ENCODE measurements at places on chromosomes 7 and 10.

DNA sequence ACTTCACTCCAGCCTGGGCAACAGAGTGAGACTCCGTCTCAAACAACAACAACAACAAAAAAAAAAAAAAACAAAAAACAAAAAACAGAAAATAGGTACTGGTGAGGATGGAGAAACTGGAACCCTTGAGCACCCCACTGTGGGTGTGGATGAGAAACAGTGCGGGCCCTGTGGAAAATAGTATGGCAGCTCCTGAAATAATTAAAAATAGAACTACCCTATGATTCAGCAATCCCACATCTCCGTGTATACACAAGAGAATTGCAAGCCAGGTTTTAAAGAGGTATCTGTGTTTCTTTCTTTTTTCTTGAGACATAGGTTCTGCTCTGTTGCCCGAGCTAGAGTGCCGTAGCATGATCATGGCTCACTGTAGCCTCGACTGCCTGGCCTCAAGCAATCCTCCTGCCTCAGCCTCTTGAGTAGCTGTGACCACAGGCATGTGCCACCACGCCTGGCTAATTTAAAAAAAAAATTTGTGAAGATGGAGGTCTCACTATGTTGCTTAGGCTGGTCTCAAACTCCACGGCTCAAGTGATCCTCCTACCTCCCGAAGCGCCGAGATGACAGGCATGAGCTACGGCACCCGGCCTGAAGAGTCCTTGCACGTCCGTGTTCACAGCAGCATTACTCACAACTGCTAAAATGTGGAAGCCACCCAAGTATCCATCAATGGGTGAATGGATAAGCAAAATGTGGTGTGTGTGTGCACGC is 39.5 kb downstream of the EBF3 start:
- no peak for DNase-seq

- peak; percentile 21 for DNase-seq
Measured at GRCh38 chr10:37856881-37857286, 526 bp downstream of the ZNF248 start.

GRCh38 chr10:63627881-63628296 is 106.7 kb downstream of the REEP3 start:
- no peak for DNase-seq

GRCh38 chr10:43866712-43867111 is 218.0 kb upstream of the ZNF32 start:
- no peak for DNase-seq

- DNase-seq, result no peak
Measured at GRCh38 chr10:74841265-74841973, 15.0 kb downstream of the KAT6B start.

GRCh38 chr7:41637049-41637448 is 65.8 kb downstream of the INHBA start:
- no peak for DNase-seq

- no peak for DNase-seq
Measured at GRCh38 chr7:37484426-37485073, 35.9 kb upstream of the ELMO1 start.

GRCh38 chr7:99128076-99128950 is 15.6 kb downstream of the SMURF1 start:
- DNase-seq, result no peak

- DNase-seq, result no peak
Measured at GRCh38 chr10:1809139-1809741, 71.9 kb upstream of the ADARB2 start.

- no peak for DNase-seq
Measured at GRCh38 chr10:5343979-5344378, 20.8 kb upstream of the UCN3 start.

GRCh38 chr10:129631870-129632623 is 165.0 kb downstream of the MGMT start:
- no peak for DNase-seq

GRCh38 chr7:41881331-41882130 is 178.6 kb upstream of the INHBA start:
- peak; percentile 80 for DNase-seq

DNA sequence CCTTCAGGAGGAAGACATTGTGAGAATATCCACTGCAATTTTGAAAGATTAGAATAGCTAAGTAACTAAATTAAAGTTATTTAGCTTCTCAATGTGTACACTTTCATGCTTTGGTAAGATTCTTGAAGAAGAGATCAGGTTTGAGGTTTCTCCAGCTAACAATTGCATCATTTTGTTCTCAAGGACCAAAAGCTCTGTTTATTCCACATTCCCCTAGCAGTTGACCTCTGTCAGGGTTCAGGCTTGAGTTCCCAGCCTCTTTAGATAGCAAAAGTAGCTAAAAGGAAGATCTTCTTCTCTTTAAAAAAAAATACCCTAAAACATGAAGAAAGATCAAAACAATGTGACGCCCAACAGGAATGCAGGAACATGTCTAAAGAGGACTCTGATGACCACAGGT is 179.4 kb upstream of the IGFBP3 start:
- DNase-seq, result no peak

DNA sequence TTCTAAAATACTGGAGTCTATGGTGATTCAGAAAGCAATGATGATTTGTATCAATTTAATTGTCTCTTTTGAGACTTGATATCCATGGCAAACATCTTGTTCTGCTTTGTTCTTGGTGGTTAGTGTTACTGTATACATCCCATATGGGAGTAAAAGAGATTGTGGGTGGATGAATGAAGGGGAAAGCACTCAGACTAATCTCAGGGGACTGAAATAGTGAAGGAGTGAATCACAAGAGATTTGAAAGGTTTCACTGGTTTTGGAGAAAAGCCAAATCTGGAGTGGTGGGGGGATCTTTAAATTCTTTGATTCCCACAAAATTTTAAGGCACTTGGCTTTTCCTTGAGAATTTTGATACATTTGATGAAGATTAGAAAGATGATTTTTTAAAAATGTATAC is 369.4 kb downstream of the INHBA start:
- DNase-seq, result no peak

DNA sequence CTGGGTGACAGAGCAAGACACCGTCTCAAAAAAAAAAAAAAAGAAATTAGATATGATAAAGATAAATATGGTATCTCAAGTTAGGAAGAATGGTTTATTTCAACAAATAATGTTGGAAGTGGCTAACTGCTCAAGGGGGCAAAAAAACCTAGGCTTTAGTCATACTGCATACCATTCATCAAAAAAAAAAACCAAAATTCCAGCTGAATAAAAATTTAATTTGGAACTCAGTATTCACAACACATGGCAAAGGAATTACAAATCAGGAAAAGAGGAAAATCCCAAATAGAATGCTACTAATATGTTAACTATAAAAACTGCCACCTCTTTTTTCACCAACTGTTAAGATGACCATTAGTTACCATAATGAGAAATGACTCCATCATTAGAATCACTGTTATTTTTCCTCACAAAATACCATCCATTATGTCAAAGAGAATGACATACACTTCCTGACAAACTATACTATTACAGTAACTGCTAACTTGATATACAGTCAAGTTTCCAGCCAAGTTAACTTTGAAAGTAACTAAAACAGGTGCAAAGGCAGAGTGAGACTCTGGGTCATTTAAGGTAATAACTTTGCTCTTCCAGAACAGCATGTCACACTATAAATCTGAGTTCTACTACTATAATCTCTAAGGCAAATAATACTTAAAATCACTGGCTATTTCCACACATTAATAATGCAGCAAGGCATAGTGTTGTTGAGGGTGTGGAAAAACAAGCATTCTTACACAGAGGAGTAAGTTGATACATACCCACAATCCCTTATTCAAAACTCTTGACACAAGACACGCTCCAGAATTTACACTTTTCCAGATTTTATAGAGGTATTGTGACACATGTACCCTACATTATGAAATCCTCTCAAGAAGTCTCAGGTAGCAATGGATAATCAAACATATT is 10.2 kb downstream of the KBTBD2 start:
- DNase-seq, result no peak

DNA sequence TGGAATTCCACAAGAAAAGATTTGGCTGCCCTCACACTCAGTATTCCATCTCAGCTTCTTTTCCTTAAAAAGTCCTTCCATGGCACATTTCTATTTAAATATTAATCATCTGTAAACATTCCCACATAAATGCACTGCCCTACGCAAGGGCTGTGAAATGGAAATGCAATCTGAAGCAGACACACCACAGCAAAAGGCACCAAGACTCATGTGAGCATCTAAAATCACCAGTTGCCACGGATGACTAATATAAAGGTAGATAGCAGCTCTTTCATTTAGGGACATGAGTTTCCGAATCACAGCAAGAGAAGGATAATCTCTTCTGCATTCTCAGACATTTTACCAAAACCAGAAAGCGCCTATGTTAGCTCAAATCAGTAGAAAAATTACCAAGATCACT is 31.6 kb downstream of the COA1 start:
- DNase-seq, result no peak

DNA sequence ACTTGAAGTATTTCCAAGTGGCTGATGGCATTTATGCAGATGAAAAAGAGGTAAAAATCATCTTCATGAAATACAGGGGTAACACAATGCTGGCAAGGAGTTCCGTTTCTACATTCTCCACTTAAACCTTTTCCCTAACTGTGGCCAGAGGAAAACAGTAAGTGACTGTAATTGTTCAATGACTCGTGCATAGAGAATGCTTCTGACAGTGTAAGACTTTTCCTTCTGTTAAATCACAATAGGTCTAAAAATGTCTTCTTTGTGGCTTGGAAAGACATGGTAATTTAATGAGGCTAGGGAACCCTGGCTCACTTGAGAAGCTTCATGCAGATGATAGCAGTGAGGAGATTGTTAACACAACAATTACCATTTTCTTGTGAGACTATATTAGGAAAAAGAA is 50.3 kb upstream of the RSU1 start:
- no peak for DNase-seq

DNA sequence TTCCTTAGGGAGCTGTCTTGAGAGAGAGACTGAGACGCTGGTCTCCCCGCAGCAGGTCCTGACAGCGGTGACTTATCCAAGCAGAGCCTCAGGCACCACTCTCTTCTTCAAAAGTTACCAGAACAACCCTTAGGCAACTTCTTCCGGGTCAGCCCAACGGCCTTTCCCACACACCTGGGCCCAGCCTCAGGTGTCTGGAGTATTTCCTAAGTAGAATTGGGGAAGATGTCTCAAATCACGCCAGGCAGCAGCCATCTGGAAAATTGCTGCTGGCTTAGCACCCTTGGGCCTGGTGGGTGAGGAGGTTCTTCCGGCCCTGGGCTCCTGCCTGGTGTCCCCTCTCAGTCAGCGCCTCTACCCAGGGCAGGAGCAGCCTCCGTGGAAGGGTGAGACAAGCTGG is 80.4 kb upstream of the ANLN start:
- DNase-seq, result no peak

- no peak for DNase-seq
Measured at GRCh38 chr10:117014835-117015234, 9.8 kb upstream of the SHTN1 start.

- DNase-seq, result no peak
Measured at GRCh38 chr7:36860681-36861080, 136.4 kb upstream of the AOAH start.

- no peak for DNase-seq
Measured at GRCh38 chr7:17912536-17913235, 27.6 kb downstream of the SNX13 start.

- DNase-seq, result no peak
Measured at GRCh38 chr7:42946627-42946950, 14.4 kb downstream of the MRPL32 start.

GRCh38 chr7:157358753-157359096 is 21.9 kb downstream of the DNAJB6 start:
- no peak for DNase-seq

DNA sequence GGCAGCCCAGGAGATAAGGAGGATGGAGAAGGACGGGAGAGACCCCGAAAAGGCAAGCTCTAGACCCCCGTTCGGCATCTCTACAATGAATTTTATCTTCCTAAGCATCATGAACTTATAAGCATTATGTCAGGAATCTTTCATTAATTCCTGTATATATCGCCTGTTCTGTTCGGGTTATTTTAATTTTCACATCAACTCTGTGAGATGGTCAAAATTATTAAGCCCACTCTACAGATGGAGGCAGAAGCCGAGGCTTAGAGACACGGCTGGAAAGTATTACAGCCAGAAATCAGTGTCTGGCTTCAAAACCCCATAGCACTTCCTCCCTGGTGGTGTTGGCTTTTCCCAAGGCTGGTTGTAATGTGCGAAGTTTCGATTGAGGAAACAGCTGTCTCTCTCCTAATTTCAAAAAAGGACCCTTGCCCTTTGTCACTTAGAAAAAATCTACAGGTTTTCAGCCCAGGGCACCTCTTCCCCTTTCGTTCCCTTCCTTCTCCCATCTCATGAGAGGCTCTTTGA is 1.5 kb upstream of the GRM8 start:
- no peak for DNase-seq

- DNase-seq, result no peak
Measured at GRCh38 chr10:43200538-43201390, 62.5 kb downstream of the CSGALNACT2 start.

DNA sequence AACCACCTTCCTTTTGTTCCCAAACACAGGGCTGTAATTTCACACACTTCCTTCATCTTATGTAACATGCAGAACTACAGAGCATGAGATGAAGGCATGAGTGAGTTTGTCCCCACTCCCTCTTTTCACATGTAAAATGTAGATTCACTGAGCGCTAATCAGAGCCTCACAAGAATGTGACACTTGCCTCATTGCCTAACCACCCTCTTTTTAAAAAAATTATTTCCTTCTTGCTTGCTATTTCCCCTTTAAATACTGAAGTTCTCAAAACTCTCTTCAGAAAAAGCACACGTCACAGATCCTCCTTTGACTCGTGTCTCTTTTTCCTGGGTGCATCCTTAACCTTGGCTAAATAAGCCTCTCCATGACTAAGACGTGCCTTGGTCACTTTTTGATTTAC is 121.2 kb upstream of the TARP start:
- DNase-seq, result no peak

- no peak for DNase-seq
Measured at GRCh38 chr10:91367558-91367957, 42.6 kb upstream of the HECTD2 start.

DNA sequence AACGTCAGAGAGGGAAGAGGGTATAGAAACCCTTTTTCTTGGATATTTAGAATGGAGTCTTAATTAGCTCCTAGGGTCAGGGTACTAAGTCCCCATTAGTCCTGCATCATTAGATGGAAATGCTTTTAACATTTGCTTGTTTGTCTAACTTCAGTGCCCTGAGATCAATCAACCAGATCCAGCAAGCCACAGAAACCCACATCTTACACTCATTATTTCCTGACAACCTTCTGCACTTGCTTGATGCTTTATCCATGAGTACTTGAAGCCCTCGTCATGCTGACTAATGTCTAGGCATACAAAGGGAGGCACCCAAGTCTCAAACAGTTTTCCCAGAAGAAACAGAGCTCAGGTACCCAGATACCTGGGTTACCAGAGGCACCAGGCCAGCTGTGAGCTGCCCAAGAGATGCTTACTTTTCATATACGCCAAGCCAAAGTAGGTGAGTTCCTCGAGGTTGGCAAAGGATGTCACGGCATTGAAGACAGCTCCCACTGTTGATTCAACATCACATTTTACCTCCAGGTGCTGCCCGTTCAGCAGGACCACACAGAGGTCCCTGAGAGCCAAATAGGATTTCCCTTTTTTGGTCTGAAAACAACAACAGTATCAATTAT is 42.7 kb downstream of the FRMPD2 start:
- DNase-seq, result no peak

- DNase-seq, result no peak
Measured at GRCh38 chr10:19046679-19047078, 1.9 kb upstream of the MALRD1 start.

All from activated CD4-positive, alpha-beta T cell treated with anti-CD3 and anti-CD28 coated beads, Interleukin-2, amount 50 U/mL, for 48 hours (primary cell).